ENCODE measurements at places on chromosomes 5 and 9. TPM values are rescaled to one million over a fixed set of nuclear protein-coding genes. Genes with fewer than 3 reads are reported as not detected.

DNA sequence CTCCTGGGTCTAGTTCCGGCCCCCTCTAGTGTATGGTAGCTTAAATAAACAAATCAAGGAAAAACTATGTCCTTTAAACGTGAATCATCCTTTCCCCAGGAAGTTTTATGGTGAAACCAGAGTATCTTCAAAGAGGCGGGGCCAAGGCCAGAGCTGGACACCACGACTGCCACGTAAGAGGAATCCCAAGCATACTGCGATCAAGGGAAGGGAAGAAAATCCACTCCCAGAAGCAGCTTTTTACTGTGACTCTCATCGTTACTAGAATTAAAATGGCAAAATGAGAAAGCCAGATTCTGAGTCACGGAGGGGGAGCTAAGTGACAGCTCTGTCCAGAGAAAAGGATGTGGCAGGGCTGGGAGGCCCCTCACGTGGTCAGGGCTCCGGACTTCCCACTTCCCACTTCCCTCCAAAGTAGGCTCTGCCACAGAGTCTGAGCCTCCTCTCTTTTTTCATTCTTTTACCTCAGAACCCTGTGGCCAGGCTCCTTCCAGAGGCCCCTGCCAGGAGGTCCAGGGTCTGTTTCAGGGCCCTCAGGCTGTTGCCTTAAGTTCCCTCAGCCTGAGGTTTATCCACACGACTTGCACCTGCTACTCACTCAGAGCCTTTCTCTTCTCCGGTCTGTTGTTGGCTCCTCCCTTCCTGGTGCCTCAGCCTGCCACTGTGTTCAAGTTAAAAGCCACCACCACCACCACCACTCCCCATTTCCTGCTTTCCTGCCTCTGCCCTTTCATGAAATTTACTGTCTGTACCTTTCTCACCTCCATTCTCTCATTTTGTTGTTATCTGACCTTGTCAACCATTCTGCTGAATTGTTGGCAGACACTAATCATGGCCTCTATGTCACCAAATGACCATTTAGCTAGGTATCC lies 1.4 kb upstream of the GLRX start:
- peak; percentile 70 for DNase-seq

Gene HRH2
- polyA plus RNA-seq = 0.76 TPM

DNA sequence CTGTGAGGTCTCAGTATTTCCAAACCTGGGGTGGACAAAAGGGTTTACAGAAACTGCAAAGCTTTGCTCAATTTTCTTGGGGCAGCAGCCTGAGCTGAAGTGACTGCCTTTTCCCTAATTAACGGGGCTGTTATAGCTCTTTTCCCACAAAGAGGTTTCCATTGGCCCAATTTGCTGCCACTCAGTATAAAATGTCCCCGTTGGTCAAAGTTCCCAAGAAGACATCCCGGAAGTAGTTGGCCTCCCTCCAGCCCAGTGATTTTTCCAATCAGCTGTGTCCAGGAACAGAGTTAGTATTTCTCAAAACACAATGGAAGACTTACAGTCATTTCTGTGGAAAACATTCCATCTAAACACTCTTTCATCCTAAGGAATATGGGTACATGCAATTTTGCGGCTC lies 643.6 kb downstream of the ACTL7B start:
- no peak for DNase-seq

Gene OR2K2
- polyA plus RNA-seq = not detected

- DNase-seq = no peak
These were observed 5.6 kb downstream of the JMY start for GRCh38 chr5:79241535-79241979.

DNA sequence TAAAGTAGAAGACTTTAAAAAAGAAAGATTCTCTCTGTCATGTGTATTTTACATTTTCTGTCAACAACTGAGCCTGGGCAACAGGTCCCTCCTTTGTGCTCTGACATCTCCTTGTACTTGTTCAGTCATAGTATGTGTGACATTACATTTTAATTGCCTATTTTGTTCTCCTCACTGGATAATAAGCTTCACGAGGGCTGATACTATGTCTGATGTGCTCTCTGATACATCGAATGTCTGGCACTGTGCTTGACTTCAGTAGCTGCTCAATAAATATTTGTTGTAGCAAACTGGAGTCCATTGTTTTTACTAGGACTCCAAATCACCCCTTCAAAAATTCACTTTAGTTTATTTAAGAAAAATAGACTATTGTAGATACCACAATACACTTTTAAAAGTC lies 482.0 kb downstream of the RASEF start:
- DNase-seq = no peak

GRCh38 chr5:152066784-152067183 lies 142.1 kb upstream of the GLRA1 start:
- DNase-seq = no peak

Gene TTC23L
- polyA plus RNA-seq = 0.20 TPM

GRCh38 chr9:127905788-127906191 lies 6.4 kb upstream of the ST6GALNAC6 start:
- DNase-seq = no peak

Gene SLC27A6
- polyA plus RNA-seq = 2.5 TPM

GRCh38 chr5:64952951-64953673 lies 184.4 kb downstream of the CWC27 start:
- no peak for DNase-seq

DNA sequence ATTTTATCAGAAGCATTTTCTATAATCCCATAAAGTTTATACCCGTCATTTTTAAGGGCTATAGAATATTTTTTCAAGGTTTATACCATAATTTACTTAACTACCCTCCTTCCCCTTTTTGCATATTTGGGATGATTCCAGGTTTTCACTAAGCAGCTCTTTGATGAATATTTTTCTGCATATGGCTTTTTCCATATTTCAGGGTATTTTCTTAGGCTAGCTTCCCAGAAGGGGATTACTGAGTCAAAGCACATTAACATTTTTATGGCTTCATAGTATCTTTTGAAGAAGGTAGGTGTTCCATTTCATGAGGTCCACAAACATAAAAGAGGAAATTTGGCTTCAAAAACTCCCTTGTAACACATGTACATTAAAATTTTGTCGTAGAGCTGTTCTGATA lies 14.6 kb upstream of the COL15A1 start:
- no peak for DNase-seq

GRCh38 chr5:165224366-165225045 lies 1719.1 kb downstream of the MAT2B start:
- DNase-seq = no peak

DNA sequence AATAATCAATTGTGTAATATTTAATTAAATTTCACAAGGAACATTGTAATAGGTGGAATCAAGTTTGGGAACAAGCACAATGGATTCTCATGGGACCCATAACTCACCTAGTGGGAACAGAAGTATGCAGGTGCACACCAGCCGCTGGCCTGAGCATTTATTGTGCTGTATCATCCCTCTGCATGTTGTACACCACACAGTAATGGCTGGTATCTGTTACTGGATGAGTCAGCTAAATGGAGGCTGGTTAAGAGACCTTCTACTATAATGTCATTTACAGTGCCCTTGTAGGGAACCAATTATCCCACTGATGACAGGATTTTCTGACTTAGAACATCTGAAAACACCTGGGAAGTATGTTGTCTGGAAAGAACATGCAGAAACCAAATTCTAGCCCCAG lies 3.2 kb upstream of the MAP3K1 start:
- no peak for DNase-seq

DNA sequence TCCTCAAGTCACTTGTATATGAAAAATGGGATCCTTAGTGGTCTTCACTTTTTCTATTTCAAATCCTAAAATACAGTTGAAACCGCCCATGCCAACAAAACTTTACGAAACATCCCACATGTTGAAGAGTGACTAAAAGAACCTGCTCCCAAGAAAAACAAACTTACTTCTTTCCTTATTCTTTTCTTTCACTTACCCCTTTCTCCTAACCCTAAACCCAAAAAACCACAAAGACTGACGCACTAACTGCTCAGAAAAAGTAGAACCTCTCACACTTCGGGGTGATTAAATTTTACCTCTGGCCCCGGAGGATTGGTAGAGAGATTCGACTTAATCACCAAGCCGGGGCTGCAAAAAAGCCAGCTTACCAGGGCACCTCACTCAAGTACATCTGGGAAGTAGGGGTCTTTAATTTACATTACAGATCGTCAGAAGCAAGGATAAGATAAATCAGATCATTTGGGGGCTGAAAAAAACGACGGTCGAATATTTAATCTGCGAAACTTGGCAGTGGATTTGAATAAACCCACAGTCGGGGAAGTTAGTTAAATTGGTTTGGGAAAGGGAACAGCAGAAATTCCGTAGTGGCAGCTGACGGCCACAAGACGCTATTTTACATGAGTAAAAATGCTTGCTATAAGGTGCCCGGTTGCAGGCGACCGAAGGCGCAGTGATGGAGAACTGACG lies 1.3 kb downstream of the CDO1 start:
- DNase-seq = no peak

Measured in muscle of arm (tissue), 14 donors.